ENCODE measurements at places on chromosomes 6 and 20.

GRCh38 chr20:9220874-9221547 is 152.1 kb downstream of the PLCB4 start:
- no peak for DNase-seq

DNA sequence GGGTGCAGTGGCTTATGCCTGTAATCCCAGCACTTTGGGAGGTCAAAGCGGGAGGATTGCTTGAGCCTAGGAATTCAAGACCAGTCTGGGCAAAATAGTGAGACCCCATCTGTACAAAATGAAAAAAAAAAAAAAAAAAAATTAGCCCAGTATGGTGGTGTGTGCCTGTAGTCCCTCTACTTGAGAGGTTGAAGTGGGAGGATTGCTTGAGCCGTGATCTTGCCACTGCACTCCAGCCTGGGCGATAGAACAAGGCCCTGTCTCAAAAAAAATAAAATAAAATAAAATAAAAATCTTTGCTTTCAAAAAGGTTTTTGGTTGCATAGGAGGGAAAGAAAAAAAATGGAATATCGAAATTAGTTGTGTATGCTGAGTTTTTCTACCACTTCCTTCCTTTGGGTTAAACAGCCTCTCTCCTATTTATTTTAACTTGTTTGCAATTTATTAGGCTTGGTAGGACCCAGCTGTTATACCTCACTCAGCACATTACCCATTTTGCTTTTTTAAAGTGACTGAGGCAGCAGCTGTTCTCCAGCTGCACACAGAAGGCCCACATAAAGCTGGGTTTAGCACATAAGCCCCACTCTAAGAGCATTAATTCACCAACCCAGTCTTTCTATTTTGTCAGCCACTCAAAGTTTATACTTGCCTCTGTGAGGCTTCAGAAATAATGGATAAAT is 152.3 kb downstream of the ZFAND3 start:
- DNase-seq = no peak

DNA sequence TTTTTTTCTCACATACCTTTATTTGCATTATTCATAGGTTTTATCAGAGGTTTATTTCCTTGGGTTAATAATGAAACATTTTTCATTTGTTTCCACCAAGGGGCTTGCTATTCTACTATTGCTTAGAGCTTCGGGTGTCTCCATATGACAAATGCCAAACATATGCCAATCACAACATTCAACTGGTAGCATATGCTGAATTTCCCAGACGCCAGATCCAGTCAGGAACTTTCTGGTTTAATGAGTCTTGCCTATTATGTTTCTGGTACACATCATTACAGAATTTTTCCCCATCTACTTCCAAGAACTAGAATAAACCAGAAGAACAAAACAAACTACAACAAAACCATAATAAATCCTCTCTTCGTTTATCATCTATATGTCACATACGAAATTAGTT is 180.7 kb downstream of the PRKN start:
- no peak for DNase-seq

DNA sequence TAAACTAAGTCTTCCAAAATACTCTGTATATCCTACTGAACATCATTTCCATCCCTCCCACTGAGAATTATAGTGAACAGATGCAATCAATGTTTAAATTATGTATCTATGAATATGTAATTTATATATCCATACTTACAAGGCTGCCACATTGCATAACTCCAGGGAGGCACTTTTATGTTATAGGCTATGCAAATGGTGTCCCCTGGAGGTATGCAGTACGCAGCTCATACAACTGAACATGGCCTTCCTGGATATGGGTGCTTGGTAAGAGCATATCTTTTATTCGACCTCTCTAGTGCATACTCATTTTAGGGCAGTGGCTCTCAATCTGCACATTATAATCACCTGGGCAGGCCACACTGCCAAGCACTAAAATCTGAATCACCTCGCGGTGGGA is 127.3 kb downstream of the BANF2 start:
- no peak for DNase-seq

GRCh38 chr20:5531318-5532081 is 214.7 kb upstream of the PROKR2 start:
- no peak for DNase-seq

GRCh38 chr20:51095633-51096521 is 73.0 kb upstream of the KCNG1 start:
- no peak for DNase-seq

GRCh38 chr20:3340443-3340842 is 67.0 kb downstream of the DNAAF9 start:
- no peak for DNase-seq

GRCh38 chr20:17327185-17328148 is 100.6 kb downstream of the PCSK2 start:
- no peak for DNase-seq

DNA sequence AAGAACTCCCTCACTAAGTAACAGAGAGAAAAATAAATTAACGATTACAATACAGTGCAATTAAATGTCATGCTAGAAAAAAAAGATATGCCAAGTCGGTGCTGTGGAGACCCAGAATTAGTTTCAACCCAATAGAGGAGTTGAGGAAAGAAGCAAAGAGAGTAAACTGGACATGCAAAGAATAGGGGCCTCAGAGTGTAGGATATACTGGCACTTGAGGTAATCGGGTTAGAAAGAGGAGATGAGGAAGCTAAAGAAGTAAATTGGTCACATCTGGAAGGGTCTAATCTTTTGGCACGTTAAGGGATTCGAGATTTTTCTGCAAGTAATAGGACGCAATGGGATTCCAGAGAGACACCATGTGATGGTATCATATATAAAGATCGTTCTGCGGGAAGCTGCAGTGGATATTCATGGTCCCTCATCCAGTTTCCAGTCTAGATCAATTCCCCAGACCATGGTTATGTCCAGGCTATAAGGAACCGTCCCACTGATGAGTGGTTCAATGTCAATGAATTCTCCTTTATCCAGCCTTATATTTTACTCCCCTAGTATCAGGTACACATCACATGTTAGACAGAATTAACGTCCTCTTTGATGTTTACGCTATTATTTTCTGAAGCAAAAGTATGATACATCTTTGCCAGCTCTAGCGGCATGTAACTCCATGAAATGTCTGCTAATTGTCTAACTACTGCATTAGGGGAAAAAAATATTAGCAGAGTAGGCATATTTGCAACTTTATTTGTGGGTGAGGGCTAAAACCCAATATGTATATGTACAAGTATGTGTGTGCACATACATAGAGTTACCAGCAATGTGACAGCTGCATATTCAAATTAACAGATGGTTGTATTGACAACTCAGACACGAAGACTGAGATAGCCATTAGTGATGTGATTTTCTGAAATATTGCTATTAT is 1.1 kb upstream of the TBC1D32 start:
- no peak for DNase-seq

DNA sequence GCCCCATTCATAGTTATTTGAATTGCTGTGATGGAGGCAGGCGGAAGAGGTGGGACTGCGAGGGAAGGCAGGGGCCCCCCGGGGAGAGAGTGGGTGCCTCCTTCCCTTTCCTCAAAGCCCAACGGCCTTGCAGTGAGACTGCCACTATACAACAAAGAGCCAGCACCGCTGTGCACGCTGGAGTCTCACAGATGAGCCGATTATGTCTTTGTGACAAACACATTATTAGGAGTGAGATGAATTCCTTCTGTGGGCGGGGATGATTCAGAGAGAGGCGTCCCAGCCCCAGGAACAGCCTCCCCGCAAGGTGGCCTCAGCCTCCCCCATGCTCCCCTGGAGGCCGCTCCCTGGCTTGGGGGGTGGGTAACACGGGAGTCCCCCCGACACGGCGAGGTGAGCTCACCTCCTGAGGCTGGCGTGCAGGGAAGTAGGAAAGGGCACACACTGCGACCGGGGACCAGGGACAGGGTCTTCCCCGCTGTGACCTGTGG is 26.7 kb downstream of the NTSR1 start:
- no peak for DNase-seq

GRCh38 chr6:42105709-42106108 is 36.7 kb downstream of the C6orf132 start:
- no peak for DNase-seq

- DNase-seq = no peak
Observed at GRCh38 chr6:1597924-1598323, 11.8 kb upstream of the FOXC1 start.
